DMS53 (cell line): ENCODE measurements at places on chromosomes 3 and 15.

DNA sequence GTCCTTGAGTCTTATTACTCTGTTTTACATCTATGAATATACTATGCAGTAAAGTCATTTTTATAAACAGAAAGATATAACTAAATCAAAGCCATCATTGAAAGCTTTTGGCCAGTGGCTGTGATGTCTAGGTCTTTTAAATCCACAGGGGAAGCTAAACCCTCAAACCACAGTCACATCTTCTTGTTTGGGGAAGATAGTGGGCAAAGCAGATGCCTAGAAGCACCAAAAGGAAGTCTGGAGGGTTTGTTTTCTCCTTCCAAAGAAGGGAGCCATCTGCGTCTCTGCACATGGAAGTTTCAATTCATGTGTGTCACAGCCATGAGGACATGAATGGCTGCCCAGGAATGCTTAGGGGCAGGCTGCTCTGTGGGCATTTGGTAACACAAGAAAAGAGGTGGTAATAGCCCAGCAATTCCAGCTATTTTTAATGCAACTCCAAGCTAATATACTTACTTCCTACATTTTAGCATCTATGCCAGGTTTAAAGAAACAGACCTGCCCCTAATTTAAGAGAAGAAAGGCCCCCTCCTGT is 322.2 kb downstream of the SLC9A9 start:
- no peak for DNase-seq

- DNase-seq: no peak
Measured at GRCh38 chr3:188415196-188415595, 261.2 kb downstream of the LPP start.

- DNase-seq: no peak
Measured at GRCh38 chr15:25175033-25175788, 220.4 kb downstream of the SNRPN start.

GRCh38 chr3:141498598-141499223 is 11.9 kb downstream of the RASA2 start:
- DNase-seq: peak; percentile 11

GRCh38 chr3:73273341-73273740 is 211.9 kb downstream of the EBLN2 start:
- DNase-seq: no peak

DNA sequence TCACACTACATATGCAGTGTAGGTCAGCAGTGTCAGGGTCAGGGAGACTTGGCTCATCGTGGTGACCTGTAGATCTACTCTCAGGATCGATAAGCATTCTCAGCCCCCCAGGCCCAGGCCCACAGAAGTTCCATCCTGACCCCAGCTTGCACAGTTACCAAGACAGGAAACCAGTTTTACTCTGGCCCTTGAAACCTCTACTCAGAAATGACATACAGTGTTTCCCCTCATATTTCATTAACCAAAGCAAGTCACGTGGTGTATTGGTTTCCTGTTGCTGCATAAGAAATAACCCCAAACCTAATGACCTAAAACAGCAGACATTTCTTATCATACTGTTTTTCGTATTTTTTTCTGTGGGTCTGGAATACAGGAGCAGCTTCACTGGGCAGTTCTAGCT is 242.2 kb downstream of the SLCO3A1 start:
- no peak for DNase-seq

GRCh38 chr3:79368403-79368802 is 399.4 kb downstream of the ROBO1 start:
- DNase-seq: no peak
